ENCODE measurements at places on chromosomes 7 and 10.
A peak's percentile ranks its signal among the peaks of the same experiment; 100 is the strongest.

GRCh38 chr7:80183900-80184685 lies 49.5 kb downstream of the GNAI1 start:
- peak; percentile 26 for DNase-seq

GRCh38 chr10:96768136-96768535 lies 47.8 kb upstream of the PIK3AP1 start:
- DNase-seq = no peak

- no peak for DNase-seq
Measured at GRCh38 chr10:4201866-4202825, 417.1 kb upstream of the KLF6 start.

GRCh38 chr7:134900166-134900982 lies 85.9 kb upstream of the AGBL3 start:
- DNase-seq = no peak

GRCh38 chr7:42022056-42022455 lies 215.0 kb downstream of the GLI3 start:
- DNase-seq = no peak

DNA sequence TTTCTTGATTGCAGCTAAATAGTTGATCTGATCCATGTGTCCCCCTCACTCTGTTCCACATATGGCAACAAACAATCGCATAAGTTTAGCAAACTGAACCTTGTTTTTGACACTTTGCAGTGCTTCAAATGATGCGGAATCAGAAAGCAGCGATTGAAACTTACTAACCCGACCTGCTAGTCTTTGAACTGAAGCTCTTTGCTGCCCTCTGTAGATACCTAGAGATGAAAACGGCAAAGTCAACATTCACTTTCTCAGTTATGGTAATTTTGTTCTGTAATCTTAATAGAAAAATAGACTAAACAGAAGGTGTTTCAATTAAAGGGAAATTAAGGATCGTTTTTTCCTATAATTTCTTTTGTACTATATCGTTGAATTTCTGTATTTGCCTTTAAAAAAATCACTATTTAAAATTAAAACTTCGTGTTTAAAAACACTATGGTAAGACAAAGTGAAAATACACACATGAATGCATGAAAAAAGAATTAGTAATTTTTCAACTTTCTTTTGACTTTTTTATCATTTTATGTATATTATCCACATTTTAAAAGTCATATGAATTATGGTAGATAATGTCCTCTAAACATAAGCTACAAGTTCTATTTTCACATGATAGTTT lies 276.5 kb downstream of the MAGI2 start:
- peak; percentile 53 for DNase-seq

DNA sequence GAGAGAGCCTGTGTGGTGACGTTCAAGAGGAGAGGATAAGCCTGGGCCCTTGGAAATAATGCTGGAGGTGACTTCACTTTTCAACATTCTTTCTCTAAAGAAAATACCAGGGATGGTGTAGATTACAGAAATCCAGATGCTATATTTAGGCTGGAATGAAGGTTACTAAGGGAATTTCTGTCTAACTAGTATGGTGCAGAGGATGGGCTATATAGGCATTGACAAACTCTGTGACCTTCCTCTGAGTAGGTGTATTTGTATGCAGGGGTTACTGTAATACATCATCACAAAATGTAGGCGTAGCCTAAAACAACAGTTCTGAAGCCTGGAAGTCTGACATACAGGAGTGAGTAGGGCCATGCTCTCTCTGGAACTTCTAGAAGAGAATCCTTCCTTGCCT lies 155.3 kb upstream of the INHBA start:
- no peak for DNase-seq

DNA sequence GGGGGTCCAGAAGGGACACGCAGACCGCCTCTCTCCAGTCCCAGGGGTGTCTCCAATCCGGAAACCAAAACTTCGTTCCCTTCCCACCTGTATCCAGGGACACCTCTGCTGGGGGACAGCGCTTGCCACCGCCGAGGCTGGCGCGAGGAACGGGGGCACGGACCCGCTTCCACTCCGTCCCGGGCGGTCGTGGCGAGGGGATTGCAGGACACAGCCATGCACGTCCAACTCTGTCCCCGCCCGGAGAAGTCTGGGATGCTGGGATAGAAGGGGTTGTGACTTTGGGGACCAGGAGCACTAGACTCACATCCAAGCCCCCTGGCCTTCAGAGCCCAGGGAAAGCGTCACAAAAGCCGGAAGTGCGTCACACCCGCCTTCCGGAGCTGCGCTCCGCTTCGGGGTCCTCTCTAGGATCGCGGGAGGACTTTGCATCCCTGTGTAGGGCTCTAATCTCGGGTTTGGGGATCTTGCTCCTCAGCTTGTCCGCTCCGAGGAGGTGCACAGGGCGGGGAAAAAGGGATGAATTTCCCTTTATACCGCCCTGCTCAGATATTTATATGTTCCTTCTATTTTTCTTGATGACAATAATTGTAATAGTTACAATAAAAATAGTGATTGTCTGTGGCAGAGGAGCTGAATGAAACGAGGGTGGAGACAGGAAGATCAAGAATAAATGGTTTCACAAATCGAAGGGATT lies at the start of gene FAM200A:
TSS of gene FAM200A (minus strand) at position 348 of the 697 bp plus-strand sequence. CDS start 3,707 bp downstream, outside the sequence.
- peak; percentile 88 for DNase-seq

DNA sequence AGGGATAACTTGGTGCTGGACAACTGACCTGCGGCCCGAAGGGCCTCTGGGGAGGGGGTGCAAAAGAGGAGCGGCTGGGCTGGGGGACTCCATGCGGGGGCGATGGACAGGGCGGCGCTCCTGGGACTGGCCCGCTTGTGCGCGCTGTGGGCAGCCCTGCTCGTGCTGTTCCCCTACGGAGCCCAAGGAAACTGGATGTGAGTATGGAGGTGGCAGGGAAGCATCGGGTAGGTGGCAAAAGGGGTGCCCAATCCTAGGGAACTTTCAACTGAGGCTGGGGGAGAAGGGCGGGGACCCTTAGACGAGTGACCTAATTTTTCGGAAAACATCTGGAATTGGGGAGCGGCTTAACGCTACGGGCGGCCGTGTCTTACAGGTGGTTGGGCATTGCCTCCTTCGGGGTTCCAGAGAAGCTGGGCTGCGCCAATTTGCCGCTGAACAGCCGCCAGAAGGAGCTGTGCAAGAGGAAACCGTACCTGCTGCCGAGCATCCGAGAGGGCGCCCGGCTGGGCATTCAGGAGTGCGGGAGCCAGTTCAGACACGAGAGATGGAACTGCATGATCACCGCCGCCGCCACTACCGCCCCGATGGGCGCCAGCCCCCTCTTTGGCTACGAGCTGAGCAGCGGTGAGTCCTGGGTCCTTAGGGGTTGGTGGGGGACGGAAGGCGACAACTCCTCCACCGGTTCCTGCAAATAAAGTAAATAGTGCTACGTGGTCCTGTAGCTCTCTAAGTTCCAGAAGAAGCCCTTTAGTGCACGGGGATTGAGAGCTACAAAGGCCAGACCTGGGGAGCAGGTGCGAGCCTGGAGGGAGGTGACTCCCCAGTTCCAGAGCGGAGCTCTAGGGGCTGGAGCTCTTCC lies 622 bp downstream of the WNT16 start:
- DNase-seq = peak; percentile 42

DNA sequence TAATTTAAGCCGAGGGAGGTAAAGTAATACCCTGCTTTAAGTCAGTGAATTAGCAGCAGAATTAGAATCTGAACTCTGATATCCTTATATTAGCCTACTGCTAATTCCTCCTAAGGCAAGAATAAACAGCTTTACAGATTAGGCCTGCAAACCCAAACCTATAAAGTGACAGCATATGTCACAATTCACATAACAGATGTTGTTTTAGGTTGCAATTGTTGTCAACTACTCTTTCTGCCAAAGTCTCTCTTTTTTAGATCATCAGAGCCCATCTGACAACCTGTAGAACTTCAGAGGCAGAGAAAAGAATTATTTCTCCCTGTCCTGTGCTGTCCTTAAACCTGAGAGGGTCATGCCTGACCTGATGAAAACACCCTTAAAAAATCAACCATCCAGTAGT lies 167.2 kb downstream of the PRKG1 start:
- DNase-seq = no peak

- peak; percentile 30 for DNase-seq
Measured at GRCh38 chr10:80081801-80082750, 3.6 kb downstream of the TMEM254 start.

- DNase-seq = no peak
Measured at GRCh38 chr10:1824928-1825327, 87.6 kb upstream of the ADARB2 start.

- DNase-seq = no peak
Measured at GRCh38 chr10:126595160-126595559, 75.3 kb downstream of the C10orf90 start.

DNA sequence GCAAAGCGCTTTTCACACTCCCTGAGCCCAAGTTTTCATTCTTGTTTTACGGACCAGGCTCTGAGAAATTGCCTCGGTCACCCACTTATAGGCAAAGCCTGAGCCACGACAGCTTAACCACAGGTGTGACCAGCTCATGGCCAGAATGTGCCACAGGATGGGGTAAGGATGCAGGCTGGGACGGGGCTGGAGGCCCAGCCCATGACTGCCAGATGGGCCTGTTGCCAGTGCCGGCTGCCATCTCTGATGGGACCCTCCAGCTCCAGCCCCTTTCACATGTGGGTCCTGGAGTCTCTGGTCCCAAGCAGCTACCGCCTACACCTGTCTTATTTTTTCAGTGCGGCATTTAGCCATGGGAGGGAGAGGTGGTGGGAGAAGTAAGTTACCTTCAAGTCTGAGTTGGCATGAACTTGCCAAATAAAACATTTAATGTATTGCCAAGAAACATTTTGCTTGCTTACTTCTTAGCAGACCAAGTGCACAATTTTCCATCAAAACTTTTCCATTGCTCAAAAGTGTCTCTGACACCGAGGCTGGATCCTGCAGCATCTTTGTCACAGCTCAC lies 142.6 kb downstream of the GRK5 start:
- no peak for DNase-seq

- no peak for DNase-seq
Measured at GRCh38 chr10:53675177-53675576, 902.6 kb upstream of the MBL2 start.

DNA sequence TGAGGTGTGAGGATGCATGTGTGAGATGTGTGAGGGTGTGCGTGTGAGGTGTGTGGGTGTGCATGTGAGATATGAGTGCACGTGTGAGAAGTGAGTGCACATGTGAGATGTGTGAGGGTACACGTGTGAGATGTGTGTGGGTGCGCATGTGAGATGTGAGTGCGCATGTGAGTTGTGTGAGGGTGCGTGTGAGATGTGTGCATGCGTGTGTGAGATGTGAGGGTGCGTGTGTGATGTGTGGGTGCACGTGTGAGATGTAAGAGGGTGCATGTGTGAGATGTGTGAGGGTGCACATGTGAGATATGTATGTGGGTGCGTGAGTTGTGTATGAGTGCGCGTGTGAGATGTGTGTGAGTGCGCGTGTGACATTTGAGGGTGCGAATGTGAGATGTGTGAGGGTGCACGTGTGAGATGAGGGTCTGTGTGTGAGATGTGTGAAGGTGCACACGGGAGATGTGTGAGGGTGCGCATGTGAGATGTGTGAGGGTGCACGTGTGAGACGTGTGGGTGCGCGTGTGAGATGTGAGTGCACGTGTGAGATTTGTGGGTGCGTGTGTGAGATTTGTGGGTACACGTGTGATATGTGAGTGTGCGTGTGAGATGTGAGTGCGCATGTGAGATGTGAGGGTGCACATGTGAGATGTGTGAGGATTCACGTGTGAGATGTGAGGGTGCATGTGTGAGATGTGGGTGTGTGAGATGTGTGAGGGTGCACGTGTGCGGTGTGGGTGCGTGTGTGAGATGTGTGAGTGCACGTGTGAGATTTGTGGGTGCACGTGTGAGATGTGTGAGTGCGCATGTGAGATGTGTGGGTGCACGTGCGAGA lies 30.5 kb downstream of the PPIF start:
- DNase-seq = no peak

DNA sequence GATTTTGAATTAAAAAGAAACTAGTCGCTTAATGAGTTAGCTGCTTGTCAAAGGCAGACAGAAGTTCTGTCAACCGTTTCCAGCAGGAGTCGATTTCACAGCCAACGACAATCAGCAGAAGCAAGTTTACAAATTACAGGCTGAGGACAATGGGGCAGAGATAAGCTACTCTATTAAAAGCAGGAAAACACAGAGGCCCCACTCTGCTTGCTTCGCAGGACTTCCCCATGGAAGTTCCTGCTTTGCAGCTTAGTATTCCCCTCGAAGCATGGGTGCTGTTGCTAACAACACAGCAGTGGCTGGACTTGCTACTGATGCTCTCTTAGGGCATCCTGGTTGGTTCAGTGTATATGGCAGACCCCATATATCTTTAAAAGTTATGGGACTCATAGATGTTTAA lies 50.8 kb upstream of the KLF6 start:
- DNase-seq = no peak

GRCh38 chr10:126917375-126917774 lies 12.1 kb downstream of the DOCK1 start:
- no peak for DNase-seq

DNA sequence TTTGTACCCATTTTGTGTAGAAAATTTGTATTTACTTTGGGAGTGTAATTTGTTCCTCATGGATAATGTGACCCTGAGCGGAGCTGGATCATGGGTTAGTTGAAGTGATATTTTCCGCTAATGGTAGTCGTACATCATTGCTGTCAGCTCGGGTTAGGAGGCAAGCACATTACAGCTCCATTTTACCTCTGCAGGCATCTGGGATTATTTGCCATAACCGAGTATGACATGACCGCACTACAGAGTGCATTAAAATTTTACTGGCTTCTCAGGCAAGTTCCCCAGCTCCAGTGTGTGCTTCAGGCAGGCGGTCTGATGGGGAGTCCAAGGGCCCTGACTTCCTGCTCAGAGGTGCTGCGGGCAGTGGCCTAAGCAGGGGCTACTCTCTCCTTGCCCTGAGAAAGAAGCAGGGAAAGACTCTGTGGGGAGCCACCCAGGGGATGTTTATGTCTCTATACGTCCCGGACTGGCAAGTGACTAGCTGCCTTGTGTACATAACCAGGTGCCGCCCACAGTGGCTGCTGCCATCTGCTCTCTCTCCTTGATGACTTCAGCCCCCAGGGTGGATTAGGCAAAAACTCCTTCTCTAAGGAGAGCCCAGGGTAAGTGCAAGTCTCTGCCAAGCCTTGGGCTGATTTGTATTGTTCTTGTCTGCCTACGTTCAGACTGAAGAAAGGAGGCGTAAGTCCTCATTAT lies 685.3 kb upstream of the GALNT17 start:
- no peak for DNase-seq

DNA sequence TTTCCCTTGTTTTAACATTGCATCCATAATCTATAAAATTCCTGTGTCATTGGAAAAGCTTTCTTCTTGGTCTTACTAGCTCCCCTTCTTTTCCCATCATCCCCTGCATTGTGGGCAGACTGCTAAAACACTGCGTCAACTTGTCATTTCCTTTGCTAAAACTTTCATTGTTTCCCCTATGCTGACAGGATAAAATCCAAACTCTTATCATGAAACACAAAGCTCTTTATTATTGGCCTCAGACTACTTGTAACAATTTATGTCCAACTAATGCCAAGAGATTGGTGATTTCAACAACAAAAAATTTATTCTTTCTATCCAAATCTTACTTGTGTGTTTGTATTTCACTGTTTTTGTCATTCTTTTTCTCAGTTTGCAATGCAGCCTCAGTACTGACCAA lies 339.1 kb downstream of the HGF start:
- no peak for DNase-seq

DNA sequence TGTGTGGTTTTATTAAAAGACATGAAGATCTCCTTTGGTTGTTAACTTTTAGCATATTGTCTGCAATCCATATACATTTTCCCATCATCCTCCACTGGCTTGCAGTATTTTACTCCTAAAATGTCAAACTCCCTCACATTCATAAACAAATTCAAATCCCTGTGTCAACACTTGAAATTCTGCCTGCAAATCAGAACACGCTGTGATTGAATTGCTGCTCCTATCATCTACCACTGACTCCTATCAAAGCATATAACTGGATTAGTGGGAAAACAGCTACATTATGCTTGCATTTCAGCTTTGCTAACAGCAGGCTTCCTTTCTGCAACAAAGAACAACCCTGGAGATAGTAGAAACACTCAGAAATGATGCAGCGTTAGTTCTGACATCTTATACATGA lies 281.8 kb upstream of the HGF start:
- no peak for DNase-seq

Measured in kidney tubule cell (primary cell).